ENCODE measurements at places on chromosomes 6 and 20.

GRCh38 chr20:63932606-63933160 is 23.5 kb downstream of the UCKL1 start:
- no peak for DNase-seq

- no peak for DNase-seq
These were observed 55.9 kb upstream of the NUP153 start for GRCh38 chr6:17762651-17763050.

DNA sequence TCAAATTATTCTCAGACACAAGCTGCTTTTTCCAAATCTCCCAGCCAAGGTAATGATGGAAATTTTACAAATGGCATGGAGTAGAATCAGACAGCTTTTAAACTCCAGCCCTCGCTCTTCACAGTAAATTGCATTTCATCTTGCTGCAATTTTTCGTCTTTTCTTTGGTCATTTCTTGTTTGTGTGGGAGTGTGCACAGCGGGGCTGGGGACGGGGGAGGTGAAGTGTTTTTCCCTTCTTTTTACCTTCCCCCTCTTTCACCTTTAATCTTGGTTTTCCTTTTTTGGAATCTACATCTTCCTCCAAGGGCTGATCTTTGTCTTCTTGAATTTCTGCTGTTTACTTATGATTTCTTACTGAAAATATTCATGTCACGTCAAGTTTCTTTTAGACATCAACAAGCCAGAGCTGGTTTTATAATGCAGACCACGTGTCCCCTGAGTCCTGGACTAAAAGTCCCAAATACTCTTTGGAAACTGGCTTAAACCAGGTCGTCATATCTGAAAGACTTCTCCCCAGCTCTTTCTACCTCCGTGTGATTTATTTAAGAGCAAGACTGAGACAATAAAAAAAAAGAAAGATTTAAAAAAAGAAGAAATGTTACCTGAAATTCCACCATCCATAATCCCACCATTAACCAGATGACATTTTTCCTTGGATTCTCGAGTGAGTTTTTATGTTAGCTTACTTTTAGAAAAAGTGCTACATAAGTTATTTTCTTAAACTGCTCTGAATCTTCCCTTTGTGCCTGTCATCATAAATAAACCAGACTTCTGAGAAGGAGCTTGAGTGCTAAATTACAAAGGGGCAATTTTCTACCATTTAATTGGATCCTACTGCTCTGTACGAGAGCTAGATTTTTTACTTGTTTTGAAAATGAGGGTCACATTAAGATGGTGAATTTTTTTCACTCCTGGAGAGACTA is 52.0 kb downstream of the MAP3K5 start:
- no peak for DNase-seq

DNA sequence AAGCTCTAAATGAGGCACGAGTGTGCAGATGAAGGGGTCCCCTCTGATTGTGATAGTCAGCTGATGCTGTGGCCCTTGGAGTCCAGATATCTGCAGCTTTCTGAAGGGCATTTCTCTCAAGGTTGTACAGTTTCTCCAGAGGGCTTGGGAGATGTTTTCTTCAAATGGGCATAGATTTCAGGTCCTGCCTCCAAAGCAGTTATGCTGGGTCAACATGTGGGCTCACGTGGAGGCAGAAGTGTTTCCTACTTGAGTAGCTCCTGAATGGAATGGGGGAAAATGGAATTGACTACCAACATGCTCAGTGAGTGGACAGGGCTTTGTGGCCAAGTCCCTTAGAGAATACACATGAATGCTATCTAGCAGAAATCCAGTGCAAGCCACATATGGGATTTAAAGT is 360.7 kb downstream of the SAMD5 start:
- DNase-seq, result no peak

DNA sequence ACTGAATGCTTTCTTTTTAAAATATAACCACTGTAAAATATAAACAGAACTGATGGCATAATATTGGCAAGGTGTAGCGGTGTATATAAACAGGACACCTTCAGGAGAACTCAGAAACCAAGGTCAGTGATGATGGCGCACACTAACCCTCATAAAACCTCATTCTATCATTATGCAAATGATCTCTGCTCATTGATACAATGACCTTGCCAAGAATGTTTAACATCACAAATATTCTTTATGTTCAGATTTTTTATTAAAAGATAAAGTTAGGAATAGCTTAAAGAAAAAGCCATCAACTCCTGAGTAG is 48.6 kb upstream of the DST start:
- DNase-seq, result no peak

DNA sequence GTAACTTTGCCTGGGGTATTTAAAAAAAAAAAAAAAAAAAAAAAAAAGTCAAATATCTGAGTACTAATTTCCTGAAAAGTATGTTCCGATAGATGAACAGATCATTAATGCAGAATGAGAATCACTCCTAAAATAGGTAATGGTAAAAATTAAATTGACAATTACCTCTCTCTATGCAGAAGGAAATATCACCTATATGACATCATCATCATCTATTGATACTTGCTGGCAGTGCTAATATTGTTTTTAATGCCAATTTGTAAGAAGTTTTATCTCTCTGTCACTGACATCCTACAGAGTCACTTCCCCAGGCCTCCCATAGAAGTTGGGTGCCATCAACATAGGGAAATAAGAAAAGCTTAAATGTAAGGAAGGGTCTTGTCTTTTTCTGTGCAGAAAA is 29.9 kb downstream of the ADNP start:
- no peak for DNase-seq

GRCh38 chr20:23188377-23189169 is 102.4 kb upstream of the CD93 start:
- no peak for DNase-seq

DNA sequence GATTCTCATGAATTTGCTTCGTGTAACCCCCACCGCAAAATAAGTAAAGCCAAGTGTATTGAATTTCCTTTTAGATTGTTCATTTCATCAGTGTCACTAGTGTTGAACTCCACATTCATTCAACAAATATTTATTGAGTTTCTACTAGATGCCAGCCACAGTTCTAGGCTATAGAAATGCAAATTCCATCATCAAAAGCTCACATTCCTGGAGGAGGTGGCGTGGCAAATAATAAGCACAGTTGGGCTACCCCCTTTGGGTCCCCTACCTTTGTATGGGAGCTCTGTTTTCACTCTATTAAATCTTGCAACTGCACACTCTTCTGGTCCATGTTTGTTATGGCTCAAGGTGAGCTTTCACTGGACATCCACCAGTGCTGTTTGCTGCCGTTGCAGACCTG is 12.7 kb upstream of the ME1 start:
- DNase-seq, result no peak

DNA sequence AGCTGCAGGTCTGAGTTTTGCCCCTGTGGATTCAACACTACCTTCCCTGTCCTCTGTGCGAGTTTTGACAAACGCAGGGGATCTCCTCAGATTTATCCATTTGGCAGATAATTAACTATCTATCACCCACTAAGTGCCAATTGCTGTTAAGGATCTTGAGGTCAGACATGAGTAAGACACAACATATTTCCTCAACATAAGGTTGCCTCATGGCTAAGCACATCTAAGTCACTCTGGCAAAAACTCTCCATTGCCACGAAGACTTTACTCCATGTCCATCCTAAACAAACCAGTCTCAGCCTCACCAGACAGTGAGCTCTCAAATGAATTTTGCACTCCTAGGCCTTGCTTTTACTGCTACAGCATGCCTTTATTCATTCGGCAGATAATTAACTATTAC is 408.4 kb downstream of the MAFB start:
- DNase-seq, result no peak

- peak; percentile 85 for DNase-seq
These were observed 234.2 kb upstream of the ECI2 start for GRCh38 chr6:4369616-4370015.

DNA sequence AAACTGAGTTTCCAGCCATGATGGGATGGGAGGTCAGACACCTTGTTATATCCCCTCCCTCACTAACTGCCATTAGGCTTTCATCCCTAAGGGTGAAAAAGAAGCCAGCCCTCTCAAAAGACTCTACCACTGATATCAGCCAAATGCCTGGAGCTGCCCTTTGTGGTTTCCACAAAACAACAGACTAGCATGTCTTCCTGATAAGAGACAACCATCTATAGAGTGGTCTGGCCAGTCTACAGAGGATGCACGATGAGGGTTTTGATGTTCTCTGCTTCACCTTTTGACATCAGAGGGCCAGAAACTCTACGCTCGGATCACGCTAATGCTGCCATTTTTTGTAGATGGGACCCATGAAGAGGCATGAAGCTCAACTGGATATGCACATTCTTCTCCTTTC is 61.7 kb upstream of the ARHGAP18 start:
- no peak for DNase-seq

DNA sequence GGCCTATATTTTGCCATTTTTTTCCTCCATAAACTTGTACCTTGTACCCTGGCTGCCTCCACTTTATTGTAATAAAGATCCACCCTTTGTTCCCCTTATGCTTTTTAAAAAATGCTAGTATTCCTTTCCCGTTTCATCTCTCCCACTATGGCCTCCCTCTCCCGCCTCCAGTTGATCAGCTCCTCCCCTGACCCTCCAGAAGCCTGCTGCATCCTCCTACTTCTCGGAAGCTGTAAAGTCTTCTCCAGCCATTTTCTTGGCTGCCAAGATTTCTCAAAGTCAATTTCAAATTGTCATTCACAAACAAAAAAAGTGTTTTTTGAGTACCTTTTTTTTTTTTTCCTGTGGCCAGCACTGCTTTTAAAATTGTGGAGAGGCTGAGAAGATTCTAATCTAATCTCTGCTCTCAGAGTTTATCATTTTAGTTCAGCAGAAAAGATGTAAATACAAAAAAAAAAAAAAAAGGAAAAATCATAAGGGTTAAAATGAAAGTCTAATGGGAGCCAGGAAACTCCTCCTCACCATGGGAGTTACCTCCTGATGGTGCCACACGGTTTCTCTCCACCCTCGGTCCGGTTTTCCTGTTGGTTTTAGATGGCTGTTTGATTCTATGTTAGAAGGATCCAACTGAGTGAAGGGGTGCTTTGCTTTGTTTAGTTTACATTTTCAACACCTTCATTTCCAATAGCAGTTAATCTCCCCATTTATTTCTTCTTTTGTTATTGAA is 103.0 kb upstream of the KCNK16 start:
- DNase-seq, result no peak

- DNase-seq, result no peak
These were observed 15.3 kb upstream of the MMP9 start for GRCh38 chr20:45993197-45993951.

DNA sequence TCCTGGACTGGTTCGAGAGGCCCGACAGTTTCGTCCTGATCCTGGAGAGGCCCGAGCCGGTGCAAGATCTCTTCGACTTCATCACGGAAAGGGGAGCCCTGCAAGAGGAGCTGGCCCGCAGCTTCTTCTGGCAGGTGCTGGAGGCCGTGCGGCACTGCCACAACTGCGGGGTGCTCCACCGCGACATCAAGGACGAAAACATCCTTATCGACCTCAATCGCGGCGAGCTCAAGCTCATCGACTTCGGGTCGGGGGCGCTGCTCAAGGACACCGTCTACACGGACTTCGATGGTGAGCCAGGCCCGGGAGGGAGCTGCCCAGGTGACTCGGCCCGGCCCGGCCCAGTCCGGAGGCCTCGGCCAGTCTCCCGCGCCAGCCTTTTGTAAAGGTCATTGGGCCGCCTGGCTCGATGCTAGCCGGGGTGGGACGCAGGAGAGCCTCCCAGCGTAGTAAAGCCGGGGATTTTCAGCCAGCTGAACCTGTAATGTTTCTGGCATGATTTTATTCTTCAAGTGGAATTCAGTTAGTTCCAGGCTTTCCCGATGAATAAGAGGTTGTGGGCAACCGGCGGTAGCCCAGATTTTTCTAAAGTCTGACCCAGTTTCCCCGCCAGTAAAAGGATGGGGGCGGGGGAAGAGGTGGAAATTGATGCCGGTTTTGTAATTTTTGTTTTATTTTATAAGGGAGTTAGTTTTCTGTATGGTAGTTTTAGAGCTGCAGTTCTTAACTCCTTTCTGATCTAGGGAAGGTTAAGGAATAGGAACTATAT is 1.4 kb downstream of the PIM1 start:
- peak; percentile 63 for DNase-seq

- DNase-seq, result no peak
These were observed 13.8 kb downstream of the BMP7 start for GRCh38 chr20:57252559-57253162.

DNA sequence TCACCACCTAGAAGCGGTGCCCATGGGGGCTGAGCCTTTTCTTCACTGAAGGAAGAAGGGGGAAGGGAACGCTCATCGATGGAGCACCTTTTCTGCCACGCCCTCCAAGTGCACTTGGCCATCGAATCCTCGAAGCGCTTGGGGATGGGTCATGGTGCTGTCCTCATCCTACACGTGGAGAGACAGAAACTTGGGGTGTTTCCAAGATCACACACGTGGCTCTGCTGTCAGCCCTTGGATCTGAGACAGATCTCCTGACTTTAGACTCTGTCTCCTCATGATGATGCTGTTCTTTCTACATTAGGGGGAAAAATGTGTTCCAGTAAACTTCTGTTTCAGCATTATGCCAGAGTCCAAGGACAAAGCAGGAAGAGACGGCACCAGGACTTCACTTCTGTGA is 78.5 kb downstream of the SYNDIG1 start:
- no peak for DNase-seq

- DNase-seq, result no peak
These were observed 67.0 kb upstream of the FRMD1 start for GRCh38 chr6:168145747-168146596.

- peak; percentile 99 for DNase-seq
These were observed 180.0 kb downstream of the TMEM242 start for GRCh38 chr6:157143171-157143889.

GRCh38 chr6:145631374-145631773 is 103.9 kb downstream of the EPM2A start:
- DNase-seq, result no peak

- no peak for DNase-seq
These were observed 4.0 kb downstream of the CDKN1A start for GRCh38 chr6:36682328-36683144.

GRCh38 chr20:64082820-64083377 is 1.3 kb downstream of the LKAAEAR1 start:
- no peak for DNase-seq

DNA sequence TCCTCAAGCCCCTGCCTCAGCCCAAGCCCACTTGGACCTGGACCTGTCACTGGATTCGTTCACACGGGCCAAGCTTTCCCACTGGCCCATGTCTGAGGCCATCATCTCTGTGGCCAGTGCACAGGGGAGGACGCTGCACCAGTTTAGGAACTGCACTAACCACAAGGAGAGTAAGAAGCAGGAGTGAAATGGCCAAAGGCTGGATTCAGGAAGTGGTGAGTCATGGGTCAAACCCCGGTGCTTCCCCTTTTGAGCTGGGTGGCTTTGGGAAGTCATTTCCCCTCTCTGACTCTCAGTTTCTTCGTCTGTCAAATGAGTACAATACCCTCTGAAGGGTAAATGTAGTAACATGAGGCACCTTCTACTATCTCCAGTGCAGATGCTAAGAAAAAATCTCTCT is 87.9 kb downstream of the CD40 start:
- DNase-seq, result peak; percentile 52

Measured in fibroblast of the aortic adventitia (primary cell).